ENCODE measurements at places on chromosomes 5 and 9.

- DNase-seq, result no peak
Observed at GRCh38 chr9:132185073-132186009, 23.5 kb downstream of the NTNG2 start.

GRCh38 chr9:83234541-83234940, 171.6 kb upstream of the RASEF start:
- no peak for DNase-seq

GRCh38 chr5:77339337-77339890, 128.9 kb downstream of the PDE8B start:
- no peak for DNase-seq

DNA sequence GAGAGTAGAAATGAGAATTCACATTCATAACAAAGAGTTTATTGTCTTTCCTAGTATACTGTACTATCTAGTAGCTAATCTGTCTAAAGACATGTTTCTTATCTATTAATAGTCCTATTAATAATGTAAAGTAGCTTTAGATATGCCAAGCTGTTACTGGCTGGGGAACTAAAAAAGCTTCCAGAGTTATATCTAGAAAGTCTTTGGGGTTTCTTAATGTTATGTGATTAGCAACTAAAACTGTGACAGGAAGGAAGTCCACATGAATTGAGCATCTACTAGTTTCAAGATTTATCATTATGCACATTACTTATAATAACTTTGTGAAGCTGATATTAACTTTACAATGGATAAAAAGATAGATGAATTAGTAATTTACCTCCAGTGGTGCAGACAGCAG, 122.7 kb upstream of the CDKN2B start:
- DNase-seq, result no peak

DNA sequence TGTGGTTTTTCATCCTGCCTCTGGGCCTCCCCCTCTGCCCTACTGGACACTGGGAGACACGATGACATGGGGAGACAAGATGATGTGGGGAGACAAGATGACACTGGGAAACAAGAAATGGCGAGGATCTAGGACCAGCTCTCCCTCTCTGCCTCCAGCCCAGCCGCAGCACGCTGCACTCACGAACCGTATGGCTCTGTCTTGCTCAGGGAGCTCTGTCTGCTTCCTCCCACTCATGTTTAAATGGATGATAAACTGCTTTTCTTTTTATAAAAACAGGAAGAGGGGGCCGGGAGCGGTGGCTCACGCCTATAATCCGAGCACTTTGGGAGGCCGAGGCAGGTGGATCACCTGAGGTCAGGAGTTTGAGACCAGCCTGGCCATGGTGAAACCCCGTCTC, 73.7 kb downstream of the SPATA31D1 start:
- DNase-seq, result no peak

GRCh38 chr5:39194466-39195136, 24.8 kb downstream of the FYB1 start:
- DNase-seq, result no peak

- no peak for DNase-seq
Observed at GRCh38 chr5:1975898-1976765, 93.4 kb upstream of the IRX4 start.

DNA sequence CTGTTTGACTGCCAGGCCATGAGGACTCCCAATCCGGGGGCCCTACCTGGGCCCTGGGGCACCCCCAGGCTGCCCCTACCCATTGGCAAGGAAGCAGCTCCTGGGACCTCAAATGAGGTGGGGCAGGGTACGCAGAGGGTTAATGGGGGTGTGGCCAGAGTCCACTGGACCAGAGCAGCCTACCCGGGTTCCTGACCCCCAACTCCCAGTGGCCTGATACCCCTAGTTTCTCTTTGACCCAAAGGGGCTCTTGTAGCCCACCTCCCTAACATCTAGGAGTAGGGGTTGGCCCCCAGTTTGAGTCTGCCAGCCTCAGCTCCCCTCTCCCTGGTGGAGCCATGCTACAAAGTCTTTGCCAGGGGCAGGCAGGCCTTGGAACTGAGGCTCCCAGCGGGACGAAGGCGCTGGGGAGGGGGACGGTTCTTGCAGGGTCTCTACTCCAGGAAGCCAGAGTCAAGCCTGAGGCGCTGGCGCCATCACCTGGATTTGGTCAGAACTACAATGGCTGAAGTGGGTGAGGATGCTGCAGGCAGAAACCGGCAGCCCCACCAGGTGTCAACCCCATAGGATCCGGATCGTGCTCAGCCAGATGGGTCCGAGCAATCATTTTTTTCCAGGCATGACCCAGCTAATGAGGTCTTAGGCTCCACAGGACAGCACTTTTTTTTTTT, 8.4 kb upstream of the CERCAM start:
- DNase-seq, result peak; percentile 23

- no peak for DNase-seq
Observed at GRCh38 chr5:35214051-35214450, 16.2 kb downstream of the PRLR start.

DNA sequence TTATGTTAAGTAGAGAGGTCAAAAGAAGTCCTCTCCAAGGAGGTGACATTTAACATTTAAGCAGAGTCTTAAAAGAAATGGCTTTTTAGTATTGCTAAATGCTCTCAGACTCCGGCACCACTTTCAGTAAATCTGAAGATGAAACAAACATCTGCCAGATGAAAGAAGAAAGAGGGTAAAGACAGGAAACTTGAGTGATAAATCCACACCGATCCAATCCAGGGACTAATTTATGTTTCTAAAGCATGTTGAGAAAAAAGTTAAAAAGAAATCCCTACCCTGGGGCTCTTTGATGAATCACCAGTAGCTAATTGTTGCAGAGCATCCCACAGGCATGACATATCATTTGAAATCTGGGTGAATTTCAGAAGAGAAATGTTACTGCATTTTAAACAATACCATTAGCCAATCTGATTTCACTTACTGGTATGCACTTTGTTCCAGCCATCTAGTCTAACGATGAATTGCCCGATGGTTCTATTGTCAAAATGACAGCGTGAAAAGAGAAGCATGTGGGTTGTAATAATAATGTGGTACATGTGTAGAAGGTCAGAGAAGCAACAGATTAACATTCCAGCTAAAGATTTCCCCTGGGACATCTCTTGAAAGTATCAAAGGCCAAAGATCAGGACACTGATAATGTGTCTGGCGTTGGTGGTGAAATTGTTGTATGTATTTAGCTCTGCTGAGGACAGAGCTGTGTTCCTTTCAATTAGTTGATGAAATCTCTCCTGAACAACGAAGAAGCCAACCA, 485.7 kb downstream of the CSNK1G3 start:
- no peak for DNase-seq

DNA sequence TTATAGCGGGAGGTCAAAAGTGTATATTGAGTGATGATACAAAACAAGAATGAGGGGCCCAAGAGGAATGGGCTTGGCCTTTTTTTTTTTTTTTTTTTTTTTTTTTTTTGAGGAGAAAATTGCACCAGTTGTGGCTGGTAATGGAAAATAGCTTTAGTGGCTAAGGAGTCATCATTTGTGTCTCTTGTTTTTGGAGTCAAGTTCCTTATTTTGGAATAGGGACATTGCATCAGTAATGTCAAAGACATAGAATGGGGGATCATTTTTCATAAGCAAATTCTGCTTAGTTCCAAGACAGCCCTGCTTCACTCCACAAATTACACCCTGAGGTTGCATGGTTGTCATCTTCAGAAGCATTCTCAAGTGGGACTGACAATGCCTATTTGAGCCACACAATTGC, 137.4 kb downstream of the STK32A start:
- no peak for DNase-seq
